ENCODE measurements at places on chromosomes 16 and 17.

DNA sequence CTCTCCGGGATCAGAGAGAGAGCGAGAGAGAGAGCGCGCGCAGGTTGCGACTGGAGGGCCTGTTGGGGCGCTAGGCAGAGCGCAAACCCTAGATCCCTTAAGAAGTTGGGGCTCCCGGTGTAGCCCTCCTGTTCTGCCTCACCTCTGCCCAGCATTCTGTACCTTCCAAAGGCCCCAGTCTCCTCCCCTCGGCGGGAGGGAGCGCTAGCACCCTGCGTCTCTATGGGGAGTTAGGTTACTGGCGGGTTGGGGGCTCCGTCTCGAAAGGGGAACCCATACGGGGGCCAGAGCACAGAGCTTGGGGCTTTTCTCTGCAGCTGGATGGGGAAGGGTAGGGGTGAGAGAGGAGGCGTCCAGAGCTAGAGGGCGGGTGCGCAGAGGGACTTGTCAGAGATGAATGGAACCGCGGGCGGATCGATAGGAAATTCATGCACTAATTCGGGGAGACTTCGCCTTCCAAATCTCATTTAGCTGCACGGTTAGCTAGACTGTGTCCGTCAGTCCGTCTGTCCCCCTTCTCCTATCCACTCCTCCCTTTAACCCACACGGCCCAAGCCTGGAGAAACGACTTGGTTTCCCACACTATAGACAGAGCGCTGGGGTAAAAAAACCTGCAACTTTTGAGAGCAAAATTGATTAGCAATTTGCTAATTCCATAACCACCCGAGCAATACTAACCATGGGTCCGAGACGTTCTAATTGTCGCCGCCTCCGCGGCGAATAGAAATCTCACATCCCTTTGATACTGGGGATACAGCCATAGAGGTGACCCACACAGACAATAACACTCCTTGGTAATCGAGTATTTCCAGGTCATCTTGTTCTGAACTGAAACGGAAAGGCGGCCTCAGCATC lies 693 bp upstream of the HOXB4 start:
- DNase-seq, result no peak

DNA sequence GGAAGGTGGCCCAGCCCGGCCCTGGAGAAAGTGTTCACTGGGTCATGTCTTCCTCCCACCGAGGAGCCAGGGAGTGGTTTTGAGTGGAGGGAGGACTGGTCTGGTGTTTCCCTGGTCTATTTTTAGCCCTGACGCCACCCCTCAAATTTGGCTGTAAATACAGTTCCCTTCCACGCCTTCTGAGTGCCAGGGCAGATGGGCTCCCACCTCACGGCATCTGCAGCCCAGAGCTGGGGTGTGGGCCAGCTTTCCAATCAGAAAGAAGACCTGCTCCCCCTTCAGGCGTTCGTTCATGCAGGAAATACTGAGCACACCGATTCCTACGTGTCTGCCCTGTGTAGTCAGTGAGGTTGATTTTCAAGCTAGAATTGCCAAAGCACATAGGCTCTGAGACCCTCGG lies 53.7 kb downstream of the SNX20 start:
- peak; percentile 82 for DNase-seq

- DNase-seq, result no peak
Observed at GRCh38 chr16:80594756-80595155, 54.0 kb downstream of the DYNLRB2 start.

DNA sequence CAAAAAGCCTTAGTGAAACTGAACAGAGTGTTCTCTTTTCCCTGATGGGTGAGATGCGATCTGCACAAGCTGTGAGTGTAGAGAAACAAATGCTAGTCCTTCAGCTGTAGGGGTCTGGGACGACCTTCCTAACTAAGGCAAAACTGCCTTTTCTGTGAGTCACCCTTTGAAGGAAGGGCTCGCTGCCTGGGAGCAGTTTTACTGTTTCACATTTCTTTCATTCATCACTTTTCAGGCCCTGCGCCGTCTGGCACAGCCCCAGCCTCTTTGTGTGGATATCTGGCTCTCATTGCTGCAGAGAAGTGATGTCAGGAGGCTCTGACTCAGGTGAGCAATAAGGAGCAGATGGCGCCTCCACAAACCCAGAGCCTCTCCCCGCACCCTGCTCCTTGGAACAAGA lies 57.4 kb downstream of the HS3ST3A1 start:
- DNase-seq, result no peak

DNA sequence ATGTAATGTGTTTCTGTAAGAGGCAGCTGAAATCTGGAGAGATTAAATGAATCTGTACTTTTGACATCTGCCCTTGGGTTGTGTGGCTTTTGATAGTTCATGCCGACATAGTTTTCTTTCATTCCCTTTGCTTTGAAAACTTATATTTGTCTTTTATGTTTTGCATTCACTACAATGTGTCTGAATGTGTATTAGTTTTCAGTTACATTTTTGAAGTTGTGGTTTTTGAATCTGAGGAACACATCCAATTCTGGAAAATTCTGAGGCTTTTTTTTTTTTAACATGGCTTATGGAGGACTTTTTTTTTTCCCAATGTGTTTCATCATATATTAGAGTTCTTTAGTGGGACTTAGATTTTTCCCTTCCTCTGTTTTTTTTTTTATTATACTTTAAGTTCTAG lies 683.7 kb upstream of the SOX9 start:
- no peak for DNase-seq

DNA sequence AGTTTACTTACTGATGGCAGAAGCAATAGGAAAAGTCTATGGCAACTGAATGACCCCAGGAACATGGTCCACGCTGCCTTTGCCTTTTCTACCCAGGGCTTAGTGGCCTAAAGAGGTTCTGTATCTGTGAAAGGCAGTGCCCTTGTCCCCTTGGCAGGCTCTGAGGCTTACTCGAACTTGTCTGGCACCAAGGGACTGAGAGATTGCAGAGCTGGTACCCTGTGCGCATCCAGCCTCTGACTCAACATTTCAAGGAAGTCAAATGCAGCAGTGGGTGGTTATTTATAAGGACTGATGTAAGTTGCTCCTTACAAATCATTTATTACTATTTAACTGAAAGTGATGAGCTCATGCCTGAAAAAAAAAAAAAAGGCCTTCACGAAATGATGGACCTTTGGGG lies 299.9 kb upstream of the MYOCD start:
- DNase-seq, result no peak

DNA sequence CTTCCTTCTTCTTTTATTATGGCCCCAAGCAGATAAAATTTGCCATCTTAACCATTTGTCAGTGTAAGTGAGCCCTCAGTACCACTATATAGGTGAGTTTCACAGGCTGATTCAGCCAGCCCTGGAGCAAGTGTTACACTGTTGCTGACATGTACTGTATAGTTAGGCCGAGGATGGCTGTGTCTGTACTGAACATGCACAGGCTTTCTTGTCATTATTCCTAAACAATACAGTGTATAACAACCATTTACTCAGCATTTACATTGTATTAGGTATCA lies 53.7 kb downstream of the AMFR start:
- DNase-seq, result no peak

- DNase-seq, result no peak
Observed at GRCh38 chr17:49338883-49339282, 23.2 kb downstream of the ZNF652 start.

DNA sequence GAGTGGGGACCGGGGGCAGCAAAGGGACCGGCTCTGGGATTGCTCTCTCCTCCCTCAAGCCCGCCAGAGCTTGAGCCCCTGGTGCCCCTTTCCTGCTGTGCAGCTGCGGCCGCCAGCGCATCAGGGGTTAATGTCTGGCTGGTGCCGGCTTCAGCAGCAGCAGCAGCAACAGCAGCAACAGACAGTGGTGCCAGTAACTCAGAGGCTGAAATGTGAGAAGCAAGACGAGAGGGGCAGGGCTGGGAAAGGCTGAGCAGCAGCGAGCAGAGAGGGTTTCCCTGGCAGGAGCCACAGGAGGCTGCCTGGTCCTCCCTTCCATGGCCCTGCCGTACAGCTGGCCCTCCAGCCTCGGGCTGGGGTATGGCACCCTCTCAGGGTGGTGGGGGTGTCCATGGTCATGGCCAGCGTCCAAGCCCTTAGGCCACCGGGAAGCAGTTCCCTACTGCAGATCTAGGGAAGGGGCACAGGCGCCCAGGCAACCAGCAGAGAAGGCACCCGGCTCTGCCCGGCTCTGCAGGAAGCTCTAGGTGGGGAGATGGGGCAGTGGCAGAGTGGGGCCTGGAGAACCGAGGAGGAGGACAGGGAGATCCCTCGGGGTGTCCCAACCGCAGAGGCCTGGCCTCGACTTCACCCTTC lies 21.1 kb upstream of the TFAP4 start:
- peak; percentile 68 for DNase-seq

DNA sequence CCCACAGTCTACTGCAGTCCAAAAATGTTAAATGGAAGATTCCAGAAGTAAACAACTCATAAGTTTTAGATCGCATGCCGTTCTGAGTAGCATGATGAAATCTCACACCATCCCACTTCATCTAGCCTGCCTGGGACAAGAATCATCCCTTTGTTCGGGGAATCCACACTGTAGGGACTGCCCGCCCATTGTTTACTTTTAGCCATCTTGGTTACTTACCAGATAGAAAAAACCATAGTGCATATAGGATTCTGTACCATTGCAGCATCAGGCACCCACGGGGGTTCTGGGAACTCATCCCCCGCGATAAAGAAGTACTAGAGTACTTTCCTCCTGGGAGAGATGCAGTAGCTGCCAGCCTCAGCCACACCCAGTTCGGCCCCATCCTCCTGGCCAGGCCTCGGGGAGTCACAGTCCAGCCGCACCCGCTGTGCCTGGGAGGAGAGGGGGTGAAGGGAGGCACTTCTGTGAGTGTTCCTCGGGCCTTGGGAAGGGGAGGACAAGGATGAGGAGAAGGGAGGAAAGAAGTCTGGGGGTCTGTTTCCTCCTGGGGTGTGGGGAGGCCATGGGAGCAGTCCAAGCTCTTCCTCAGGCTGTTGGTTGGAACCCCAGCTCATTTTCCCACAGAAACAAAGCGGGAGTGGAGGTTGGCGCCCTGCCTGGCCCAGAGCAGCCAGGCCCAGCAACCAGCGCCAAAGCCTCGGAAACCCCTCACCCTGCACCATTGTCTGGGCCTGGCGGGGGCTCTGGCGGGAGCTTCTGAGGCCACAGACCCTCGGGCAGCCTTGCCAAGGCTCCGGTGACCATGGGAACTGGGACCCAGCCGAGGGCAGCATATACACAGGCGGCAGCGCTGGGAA lies 8.9 kb downstream of the TRIM47 start:
- DNase-seq, result no peak

DNA sequence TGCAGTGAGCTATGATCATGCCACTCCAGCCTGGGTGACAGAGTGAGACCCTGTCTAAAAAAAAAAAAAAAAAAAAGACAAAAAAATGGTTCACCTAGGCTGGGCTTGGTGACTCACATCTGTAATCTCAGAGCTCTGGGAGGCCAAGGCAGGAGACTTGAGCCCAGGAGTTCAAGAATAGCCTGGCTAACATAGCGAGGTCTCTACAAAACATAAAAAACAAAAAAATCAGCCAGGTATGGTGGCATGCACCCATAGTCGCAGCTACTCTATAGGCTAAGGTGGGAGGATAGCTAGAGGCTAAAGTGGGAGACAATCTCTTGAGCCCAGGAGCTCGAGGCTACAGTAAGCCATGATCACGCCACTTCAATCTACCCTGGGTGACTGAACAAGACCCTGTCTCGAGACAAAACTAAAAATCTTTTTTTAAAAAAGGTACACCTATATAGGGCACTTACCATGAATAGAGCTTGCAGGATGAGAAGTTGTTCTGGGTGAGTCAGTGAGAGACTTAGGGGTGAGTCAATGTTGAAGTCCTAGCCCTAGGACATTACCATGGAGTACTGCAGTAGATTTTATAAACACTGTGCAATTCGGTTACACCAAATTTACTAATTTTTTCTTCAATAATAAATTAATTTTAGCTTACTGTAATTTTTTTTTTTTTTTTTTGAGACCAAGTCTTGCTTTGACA lies 19.0 kb downstream of the USP32 start:
- no peak for DNase-seq

GRCh38 chr16:19138601-19139000 lies 24.8 kb downstream of the ITPRIPL2 start:
- DNase-seq, result no peak

DNA sequence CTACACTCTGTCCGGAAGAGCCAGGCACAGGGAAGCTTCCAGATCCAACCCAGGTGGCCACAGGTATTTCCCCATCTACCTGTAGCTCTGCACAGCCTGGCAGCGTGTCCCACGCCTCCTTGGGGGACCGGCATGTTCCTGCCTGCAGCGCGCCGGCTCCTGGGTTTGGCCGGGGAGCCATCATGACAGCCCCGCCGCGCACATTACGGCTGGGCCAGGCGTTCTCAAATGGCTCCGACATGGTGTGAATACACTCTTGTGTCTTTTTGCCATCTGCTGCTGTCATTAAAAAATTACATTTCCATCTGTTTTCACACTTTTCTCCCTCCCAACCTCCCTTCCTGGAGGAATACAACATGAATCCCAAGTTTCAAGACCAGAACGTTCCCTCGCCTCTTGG lies 8.0 kb upstream of the GINS2 start:
- peak; percentile 85 for DNase-seq

GRCh38 chr17:56690441-56691291 lies 97.2 kb downstream of the NOG start:
- peak; percentile 87 for DNase-seq

GRCh38 chr16:85037050-85037410 lies 9.4 kb downstream of the KIAA0513 start:
- no peak for DNase-seq

GRCh38 chr17:82242698-82242976 lies 13.8 kb downstream of the SLC16A3 start:
- no peak for DNase-seq

GRCh38 chr16:54284319-54284930 lies 2.2 kb downstream of the IRX3 start:
- DNase-seq, result no peak

DNA sequence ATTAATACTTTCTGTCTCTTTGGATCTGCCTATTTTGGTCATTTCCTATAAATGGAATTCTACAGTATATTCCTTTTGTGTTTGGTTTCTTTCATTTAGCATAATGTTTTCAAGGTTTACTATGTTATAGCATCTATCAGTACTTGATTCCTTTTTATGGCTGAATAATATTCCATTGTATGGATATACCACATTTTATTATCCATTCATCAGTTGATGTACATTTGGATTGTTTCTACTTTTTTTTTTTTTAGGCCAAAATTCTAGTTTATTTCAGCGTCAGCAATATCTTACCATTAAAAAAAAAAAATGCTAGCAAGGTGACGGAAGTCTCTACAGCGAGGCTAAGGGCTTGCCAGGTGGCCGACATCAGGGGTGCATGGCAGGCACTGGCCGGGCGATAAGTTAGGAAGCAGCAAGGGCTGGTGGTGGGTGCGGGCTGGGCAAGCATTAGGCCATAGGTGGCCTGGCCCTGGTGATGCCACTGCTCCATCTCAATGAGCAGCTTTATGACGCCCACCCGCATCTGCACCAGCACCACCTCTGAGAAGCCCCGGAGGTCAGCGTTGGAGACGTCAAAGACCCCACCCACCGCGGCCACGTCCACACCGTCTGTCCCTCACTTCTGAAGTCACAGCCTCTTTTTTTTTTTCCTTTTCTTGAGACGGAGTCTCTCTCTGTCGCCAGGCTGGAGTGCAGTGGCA lies 11.4 kb upstream of the C16orf87 start:
- DNase-seq, result no peak

DNA sequence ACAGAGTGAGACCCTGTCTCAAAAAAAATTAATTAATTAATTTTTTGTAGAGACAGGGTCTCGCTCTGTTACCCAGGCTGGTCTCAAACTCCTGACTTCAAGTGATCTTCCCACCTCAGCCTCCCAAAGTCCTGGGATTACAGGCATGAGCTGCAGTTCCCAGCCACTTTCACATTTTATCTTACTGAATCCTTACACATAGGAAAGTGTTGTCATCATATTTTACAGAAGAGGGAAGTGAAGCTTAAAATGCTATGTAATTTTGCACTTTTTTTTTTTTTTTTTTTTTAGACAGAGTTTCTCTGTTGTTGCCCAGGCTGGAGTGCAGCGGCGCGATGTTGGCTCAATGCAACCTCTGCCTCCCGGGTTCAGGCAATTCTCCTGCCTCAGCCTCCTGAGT lies 21.1 kb upstream of the ZNF629 start:
- DNase-seq, result no peak

Measured in NCI-H1694 (cell line).